ENCODE measurements at places on chromosomes 3 and 15.

GRCh38 chr3:188088948-188089685, 64.8 kb upstream of the LPP start:
- no peak for DNase-seq

DNA sequence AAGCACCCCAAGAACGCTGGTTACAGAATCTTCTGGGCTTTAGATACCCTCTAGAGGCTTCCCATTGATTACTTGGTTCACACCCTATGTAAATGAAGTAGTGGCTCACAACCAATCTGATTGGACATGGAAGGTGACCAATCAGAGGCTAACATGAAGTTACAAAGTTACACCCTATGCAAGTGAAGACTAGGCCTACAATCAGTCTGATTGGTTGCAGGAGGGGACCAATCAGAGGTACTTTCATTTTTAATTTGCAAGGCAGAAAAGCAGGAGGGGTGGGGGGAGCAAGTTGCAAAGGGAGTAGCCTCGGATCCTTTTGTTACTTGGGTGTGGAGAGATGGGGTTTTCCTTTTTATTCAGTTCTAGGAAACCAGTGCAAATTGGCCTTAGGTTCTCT, 11.1 kb upstream of the RTP2 start:
- DNase-seq: peak; percentile 45

DNA sequence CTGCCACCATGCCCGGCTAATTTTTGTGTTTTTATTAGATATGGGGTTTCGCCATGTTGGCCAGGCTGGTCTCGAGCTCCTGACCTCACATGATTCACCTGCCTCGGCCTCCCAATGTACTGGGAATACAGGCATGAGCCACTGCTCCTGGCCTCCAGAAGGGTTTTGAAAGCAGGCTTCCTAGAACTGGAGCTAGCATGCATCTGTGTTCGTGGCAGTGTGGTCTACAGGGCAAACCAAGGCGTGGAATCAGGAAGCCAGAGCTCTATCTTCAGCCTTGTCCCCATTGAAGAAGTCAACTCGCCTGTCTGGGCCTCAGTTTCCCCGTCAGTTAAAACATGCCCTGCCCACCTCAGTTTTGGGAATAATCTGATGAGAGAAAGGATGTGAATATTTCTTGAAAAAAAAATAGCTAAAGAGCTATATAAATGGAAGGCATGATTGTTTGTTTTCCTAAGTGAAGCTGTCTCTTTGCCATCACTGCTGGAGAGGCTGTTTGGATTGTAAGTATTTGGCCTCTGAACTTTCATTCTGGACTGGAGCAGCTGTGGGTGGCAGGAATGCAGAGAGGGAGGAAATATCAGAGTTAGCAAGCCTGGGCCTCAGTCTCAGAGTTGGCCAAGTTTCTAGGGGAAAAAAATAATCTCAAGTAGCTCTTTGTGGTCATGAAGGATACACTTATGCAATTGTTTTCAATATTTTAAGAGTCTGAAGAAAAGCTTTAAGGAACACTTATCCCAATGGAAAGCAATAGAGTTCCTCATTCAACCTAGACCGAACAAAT, 36.5 kb upstream of the UACA start:
- no peak for DNase-seq

DNA sequence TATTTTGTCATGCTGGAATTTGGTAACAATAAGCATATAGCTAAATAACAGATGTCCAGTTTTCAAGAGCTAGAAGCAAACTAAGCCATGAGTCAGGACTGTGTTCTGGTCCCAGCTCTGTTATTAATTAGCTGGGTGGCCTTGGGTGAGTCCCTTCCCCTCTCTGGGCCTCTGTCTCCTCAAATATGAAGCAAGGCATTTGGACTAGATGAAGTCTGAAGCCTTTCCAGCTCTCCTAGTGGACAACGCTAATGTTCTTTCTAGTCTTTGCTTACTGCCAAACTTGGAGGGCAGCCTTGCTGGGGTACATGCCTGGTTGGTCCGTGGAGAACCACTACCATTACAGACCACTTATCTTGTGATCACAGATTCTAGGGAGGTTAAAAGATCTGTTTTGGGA, 127.6 kb downstream of the DUT start:
- DNase-seq: no peak

- DNase-seq: no peak
Observed at GRCh38 chr15:65655026-65655425, 33.3 kb downstream of the SLC24A1 start.

DNA sequence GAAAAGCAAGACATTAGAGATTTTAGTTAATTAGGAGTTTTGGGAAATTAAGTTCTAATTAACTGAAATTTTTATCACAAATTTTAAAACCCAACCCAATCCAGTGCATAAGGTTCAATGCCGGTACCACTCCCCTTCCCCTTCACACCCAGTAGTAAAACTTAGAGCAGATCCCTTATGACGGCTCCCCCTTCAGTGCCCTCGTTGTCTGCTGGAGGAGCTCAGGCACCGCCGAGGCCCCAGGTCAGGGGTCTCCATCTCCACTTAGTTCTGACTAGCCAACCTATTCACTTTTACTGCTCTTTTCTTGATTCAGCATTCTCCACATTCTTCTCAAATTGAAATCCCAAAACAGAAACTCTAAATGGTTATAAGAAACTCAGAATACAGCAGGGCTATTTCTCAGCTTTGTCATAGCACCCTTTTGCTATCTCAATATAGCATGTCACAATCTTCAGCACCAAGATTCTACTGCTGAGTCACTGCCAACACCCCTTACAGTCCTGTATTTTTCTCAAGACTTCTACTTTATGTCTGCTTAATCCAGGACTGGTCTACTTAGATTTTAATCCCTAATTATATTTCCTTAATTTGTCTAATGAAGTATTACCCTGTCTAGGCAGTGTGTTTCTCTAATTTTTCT, 39.8 kb downstream of the TUBGCP4 start:
- peak; percentile 66 for DNase-seq

DNA sequence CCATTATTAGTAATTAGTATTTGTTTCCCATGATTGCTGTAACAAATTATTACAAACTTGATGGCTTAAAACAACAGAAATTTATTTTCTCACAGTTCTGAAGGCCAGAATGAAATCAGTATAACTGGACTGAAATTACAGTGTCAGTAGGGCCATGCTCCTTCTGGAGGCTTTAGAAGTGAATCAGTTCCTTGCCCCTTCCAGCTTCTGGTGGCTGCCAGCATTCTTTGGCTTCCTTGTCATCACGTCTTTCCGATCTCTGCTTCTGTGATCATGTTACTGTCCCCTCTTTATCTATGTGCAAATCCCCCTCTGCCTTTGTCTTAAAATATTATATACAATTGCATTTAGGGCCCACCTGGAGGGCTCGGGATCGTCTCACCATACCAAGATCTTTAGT, 92.0 kb downstream of the FOXB1 start:
- DNase-seq: no peak

DNA sequence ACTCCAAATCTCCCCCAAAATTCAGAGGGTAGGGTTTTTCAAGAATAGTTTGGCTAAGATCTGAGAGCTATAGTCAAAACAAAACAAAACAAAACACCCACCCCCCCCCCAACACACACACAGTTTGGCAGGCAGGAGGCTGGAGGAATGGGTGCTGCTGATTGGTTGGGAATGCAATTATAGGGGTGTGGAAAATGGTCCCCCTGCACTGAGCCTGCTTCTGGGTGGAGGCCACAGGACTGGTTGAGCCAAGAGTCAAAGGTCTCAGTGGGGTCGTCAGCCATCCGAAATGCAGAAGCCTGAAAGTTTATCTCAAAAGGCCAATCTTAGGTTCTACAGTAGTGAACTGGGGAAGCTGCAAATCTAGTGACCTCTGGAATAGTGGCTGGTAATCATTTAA, 2.5 kb upstream of the HACD2 start:
- DNase-seq: no peak

DNA sequence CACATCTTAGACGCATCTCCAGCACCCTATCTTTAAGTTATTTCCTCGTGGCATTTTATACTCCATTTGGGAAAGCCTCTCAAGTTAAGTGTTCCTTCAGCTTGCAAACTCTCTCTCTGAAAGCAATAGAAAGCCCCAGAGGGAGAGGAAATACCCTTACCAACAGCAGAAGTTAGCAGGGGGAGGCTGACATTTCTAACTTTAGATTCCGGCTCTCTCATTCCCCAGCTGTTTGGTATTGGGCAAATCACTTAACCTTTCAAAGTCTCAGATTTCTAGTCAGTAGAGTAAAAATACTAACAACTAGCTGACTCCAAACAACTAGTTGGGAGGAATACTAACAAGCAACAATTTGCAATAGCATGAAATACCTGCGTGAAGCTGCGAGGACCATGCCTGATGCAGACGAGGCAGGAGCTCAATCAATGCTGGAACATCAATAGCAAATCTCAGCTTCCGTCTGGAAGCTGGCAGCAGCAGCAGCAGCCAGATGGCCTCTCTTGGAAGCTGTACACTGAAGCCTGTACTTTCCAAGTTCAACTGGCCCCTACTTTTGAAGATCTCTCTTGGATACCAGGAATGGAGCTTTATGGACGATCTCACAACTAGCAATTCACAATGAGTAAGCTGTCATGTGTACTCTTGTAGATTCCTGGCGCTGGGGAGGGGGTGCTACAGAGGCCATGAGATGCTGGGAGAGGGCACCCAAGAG, 47.8 kb downstream of the THBS1 start:
- no peak for DNase-seq

Data from hematopoietic multipotent progenitor cell treated with erythropoietin and hydrocortisone succinate and interleukin-3 and kit ligand, for 4 days (in vitro differentiated cells).